AG08396 (cell line): ENCODE measurements at places on chromosomes 1 and 21.

GRCh38 chr1:86829321-86829720 lies 84.6 kb downstream of the SELENOF start:
- no peak for DNase-seq

- DNase-seq, result no peak
Observed at GRCh38 chr1:63678200-63678599, 85.0 kb downstream of the PGM1 start.

GRCh38 chr1:41381692-41382479 lies 20.7 kb downstream of the FOXO6 start:
- peak; percentile 90 for DNase-seq

DNA sequence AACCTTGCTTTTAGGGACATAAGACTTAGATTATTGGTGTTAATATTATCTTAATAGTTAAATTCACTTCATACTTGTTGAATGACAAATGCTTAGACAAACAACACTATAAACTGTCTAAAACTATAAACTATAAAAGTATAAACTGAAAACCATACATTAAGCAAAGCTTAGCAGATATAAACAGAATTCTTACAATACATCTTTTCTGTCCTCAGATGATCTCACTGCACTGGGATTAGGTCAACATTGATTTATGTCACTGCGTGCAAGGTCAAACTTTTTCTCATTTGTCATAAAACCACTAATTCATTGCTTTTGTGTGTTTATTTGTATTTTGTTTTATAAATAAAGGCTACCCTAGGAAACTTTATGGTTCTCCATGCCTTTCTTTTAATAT lies 1491.8 kb downstream of the NCAM2 start:
- no peak for DNase-seq

- DNase-seq, result no peak
Observed at GRCh38 chr1:1969505-1969900, 34.1 kb downstream of the CFAP74 start.

DNA sequence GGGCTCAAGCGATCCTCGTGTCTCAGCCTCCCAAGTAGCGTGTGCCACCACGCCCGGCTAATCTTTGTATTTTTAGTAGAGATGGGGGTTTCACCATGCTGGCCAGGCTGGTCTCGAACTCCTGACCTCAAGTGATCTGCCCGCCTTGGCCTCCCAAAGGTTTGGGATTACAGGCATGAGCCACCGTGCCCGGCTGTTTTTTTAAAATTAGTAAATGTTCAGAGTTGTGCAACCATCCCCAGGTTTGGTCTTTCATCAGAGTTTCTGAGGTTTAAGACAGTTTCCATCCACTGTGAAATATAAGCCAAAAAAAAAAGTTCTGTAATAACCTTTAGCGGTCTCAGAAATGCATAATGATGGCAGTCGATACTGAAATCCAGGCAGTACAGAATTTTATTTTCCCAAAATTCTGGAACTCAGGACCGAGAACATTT lies 550 bp upstream of the SYT11 start:
- peak; percentile 11 for DNase-seq

GRCh38 chr21:38219049-38219628 lies 37.7 kb upstream of the KCNJ15 start:
- peak; percentile 77 for DNase-seq

- no peak for DNase-seq
Observed at GRCh38 chr1:198030682-198031081, 113.5 kb downstream of the LHX9 start.

DNA sequence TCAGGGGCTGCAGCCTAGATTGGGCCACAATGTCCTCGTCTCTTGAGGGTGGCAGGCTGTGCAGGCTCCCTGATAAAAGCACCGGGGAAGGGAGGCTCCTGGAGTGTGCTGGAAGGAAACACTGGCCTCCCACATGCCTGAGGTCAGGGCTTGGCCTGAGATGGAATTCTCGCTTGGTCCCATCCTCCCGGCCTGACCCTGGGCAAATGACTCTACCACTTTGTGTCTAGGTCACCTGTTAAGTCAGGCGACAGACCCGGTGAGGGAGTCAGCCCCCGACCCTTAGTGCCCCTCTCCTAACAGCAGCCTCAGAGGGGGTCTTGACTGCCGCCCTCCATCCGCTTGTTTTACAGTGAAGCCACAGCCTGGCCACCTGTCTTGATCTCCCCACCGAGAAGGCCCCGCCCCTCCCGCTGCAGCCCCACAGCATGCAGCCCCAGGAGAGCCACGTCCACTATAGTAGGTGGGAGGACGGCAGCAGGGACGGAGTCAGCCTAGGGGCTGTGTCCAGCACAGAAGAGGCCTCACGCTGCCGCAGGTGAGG lies 2.5 kb downstream of the SMIM1 start:
- peak; percentile 82 for DNase-seq

- no peak for DNase-seq
Observed at GRCh38 chr21:27759091-27759659, 792.3 kb upstream of the ADAMTS5 start.

DNA sequence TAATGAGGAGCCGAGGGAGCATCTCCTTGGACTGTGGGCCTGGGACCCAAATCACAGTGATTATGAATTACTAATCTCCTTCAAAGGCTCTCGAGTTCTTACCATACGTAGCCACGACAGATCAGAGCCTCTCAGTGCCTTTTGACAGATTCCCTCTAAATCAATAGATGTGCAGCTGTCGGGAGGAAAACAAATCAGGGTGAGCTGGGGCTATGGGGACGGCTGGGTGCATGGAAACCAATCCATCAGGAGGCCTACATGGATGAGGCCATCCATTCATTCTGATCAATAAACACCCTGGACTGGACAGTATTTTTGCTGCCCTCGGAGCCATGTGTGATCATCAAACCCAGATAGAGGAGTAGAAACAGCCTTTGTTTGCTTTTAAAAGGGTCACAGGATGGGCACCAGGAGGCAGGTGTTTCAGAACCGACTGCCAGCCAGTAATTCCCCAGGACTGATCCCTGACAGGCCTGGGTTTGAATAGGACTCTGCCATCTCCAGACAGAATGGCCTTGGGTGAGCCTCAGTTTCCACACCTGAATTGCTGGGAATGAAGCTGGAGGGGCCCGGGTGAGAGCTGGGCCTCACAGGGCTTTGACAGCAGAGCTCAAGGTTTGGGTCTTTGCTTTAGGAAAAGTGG lies 532.8 kb downstream of the MATN1 start:
- DNase-seq, result no peak

DNA sequence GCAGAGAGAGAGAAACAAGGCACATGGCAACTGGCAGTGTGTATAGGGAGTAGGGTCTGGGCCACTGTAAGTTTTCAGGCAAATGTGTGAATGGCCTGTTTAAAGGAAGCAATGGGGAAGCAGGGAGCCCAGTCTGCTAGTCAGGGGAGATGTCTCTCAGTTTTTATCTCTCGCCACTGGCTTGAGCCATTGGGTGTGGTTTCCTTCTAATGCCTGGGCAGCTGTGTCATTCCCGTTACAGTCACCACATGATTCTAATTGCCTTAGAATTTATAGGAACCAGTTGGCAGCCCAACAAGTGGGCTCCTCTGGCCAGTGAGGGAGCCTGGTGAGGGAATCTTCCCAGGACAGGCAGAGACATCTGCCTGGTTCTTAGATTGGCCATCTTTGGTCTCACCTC lies 182.4 kb downstream of the DISC1 start:
- peak; percentile 30 for DNase-seq

DNA sequence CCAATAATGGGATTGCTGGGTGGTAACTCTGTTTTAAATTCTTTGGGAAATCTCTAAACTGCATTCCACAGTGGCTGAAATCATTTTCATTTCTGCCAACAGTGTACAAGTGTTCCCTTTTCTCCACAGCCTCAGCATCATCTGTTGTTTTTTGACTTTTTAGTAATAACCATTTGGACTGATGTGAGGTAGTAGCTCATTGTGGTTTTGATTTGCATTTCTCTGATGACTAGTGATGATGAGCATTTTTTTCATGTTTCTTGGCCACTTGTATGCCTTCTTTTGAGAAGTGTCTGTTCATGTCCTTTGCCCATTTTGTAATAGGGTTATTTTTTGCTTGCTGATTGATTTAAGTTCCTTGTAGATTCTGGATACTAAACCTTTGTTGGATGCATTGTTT lies 131.9 kb upstream of the B3GALT2 start:
- DNase-seq, result no peak

DNA sequence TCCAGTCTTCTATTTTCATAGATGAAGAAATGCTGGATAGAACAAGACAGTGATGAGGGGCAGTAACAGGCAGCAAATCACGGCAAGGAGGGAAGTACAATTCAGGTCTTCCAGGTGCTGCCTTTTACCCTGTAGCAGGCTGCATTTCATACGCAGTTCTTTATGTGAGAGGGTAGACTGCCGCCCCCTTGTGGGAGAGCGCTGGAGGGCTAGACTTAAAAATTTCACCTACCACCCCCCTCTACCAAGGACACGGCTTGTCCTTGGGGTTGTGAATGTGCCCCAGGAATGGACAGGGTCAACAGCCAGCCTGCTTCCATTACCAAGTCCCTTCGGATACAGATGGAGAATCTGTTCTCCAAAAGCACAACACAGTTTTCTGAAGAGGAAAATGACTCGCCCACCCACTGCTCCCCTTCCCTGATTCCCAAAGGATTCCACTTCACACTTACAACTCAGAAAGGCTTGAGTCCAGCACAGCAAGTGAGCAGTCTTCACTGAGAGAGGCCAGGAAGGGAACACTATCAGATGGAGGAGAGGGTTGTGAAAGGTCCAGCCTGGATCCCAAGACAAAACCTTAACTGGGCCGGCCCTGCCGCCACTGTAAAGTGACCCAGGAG lies 7.4 kb downstream of the WDR77 start:
- DNase-seq, result no peak

GRCh38 chr1:64598100-64598571 lies 128.2 kb downstream of the CACHD1 start:
- peak; percentile 24 for DNase-seq

DNA sequence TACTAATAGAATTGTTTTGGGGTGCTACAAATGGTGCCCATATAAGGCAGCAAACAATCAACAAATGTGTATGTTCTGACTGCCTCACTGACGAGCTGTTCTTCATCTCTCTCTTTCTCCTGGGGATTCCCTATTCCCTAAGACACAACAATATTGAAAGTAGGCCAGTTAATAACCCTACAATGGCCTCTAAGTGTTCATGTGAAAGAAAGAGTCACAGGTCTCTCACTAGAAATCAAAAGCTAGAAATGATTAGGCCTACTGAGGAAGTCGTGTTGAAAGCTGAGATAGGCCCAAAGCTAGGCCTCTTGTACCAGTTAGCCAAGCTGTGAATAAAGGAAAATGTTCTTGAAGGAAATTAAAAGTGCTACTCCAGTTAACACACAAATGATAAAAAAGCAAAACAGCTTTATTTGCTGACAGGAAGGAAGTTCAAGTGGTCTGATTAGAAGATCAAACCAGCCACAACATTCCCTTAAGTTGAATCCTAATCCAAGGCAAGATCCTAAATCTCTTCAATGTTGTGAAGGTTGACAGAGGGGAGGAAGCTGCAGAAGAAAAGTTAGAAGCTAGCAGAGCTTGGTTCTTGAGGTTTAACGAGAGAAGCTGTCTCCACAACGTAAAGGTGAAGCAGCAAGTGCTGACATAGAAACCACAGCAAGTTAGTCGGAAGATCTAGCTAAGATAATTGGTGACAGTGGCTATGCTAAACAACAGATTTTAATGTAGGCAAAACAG lies 26.3 kb downstream of the ATP2B4 start:
- DNase-seq, result no peak

DNA sequence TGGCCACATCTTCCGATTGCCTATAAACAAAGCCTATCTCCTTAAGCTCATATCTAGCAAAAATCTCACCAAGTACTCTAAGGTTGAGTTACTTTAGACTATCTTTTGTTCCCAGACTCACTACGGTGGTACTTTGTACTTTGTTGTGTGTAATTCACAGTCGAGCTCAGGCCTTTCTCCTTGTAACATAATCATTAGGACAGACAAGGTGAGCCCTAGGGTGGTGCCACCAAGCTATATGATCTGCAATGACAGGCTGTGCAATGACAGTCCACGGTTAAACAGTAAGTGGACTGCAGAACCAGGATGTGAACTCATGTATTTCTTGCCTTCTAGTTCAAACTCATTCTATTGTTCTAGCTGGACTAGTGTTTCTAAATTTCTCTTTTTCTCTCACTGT lies 132.2 kb downstream of the UBE2U start:
- no peak for DNase-seq

- no peak for DNase-seq
Observed at GRCh38 chr1:153032073-153032472, 1.1 kb downstream of the SPRR1B start.

DNA sequence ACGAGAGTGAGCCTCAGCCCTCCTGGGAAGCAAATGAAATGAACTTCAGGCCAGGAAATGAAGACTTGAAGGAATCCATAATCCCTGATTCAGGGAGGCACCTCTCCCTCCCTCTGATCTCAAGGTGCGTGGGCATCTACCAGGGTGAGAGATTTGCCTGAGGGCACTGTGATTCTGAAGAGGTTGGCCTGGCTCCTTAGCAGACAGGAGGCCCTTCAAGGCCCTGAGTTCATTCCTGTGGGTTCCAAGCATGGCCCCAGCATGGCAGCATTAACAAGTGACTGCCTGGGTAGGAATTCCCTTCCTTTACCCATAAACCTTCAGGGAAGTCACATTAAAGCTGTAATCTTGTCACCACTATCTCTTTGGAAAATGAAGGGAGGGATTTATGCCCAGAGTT lies 29.8 kb upstream of the IFNGR2 start:
- no peak for DNase-seq

- no peak for DNase-seq
Observed at GRCh38 chr1:64309431-64309831, 106.0 kb downstream of the UBE2U start.

DNA sequence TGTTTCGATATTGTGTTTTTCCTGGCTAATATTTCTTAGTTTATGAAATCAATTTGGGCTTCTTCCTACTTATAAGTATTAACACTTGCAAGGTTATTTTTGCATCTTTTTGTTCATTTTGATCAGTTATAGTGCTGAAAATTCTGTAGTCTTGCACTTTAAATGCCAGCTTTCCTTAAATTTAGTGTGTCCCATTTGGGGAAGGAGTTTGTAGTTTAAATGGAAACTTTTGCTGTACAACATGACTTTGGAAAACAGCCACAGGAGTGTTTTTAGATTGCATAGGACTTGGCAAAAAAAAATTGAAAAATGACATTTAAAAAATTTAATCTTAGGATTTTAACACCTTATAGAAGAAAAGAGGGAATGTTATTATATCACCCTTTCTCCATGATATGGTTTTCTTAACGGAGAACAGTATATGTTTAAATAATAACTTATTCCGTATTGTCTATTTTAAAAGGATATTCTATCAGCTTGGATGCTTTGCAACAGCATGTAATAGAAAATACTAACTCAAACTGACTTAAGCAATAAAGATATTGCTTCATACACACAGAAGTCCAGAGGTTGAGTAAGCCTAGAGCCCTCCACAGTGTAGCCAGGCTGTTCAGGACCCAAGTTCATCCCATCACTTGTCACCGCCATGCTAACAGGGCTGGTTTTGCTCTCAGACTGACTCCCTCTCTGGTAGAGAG lies 53.8 kb downstream of the LYPLAL1 start:
- DNase-seq, result no peak

DNA sequence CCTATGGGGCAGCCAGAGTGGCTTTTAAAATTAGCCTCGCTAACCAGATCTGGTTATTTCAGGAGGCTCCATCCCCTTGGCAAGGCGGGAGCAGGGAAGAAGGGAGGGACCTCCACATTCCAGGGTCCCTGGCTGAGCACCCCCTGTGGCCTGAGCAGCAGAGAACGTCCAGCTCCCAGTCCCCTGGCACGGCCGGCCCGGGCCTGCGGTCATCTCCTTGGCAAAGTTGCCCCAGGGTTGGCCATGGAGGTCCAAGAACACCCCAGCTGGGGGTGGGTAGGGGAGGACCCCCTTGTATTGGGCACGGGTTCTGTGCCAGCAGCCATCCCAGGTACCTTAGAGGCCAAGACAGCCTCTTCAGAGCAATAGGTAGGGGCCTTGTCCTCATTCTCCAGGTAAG lies 75.9 kb downstream of the RAP1GAP start:
- no peak for DNase-seq

- DNase-seq, result no peak
Observed at GRCh38 chr21:25563361-25564116, 43.7 kb downstream of the MRPL39 start.
